ENCODE measurements at places on chromosomes 3 and 15. TPM values are rescaled to one million over a fixed set of nuclear protein-coding genes. Genes with fewer than 3 reads are reported as not detected.

- no peak for DNase-seq
Measured at GRCh38 chr15:60385620-60386552, 11.9 kb downstream of the ANXA2 start.

- no peak for DNase-seq
Measured at GRCh38 chr3:170117134-170117533, 64.4 kb downstream of the PHC3 start.

DNA sequence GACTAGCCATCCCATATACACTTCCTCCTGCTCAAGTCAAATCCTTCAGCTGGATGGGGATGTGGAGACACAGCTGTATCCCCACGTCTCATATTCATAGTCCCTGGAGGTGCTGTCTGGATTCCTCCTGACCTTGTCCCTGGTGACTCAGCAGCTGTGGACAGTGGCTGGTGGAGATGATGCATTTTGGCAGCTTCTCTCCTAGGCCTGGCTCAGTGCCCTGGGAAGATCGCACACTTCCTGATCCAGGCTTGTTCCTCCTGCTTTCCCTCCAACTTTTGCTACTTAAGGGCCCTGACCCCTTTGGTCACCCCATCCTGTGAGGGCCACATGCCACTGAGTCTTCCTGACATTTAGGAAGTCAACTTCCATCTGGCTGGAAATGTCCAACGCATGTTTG lies 44.4 kb downstream of the ADAMTSL3 start:
- no peak for DNase-seq

GRCh38 chr3:152019508-152019907 lies 146.1 kb downstream of the SUCNR1 start:
- DNase-seq, result no peak

DNA sequence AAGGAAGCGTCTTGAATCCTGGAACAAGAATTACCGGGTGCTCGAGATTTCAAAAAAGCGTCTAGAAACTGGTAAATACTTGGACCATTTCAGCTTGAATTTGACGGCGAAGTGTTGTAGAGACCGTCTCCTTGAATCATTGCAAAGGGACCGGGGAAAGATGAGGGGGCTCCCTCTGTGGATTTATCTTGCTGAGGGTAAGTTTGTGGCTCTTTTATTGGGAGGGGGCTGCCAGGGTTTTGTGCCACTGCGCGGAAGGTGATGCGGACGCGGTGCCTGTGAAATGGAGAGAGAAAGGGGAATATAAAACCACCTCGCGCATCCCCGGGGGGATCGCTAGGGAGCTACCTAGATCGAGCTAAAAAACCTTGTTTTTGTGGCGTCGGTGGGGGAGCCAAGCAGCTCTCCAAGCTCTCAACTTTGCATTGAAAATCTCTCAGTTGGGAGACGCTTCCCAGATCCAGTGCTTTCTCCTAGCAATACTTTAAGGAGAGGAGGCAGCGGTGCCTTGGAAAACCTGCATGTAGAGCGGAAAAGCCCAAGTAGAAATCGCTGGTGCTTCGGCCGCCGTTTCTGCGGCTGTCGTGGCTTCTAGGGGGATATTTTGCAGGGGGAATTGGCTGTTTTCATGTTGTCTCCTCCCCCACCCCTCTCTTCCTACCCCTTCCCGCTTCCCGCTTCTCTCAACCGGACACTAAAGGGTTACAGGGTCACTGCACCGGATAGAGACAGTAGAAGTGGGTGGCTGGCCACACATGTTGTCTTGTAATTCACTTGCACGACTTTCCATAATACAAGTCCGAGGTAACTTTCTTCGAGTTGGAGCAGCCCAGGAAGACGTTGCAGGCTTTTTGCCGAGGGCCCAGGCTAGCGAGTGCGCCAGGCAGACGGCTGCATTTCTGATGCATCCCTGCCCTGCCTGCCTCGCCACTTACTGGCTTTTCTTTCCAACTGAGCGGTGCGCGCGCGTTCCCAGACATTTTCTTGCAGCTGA lies 187.6 kb downstream of the NLGN1 start:
- DNase-seq, result no peak

Gene EPHB1
- polyA plus RNA-seq, result 5.9 TPM

DNA sequence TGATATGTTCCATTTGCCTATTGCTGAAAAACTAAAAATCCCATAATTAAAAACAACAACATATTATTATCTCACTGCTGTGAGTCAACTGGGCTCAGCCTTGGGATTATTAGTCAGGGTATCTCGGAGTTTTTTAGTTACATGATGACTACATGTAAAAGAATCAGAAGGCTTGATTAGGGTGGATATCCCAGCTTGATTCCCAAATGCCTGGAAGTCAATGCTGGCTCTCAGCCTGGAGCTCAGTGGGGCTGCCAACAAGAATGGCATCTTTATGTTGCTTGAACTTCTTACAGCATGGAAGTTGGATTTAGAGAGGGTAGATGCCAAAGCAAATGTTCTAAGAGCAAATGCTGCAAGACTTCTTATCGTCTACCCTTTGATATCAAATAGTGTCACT lies 278.5 kb downstream of the PLOD2 start:
- no peak for DNase-seq

Gene MESP2
- polyA plus RNA-seq, result 0.47 TPM

DNA sequence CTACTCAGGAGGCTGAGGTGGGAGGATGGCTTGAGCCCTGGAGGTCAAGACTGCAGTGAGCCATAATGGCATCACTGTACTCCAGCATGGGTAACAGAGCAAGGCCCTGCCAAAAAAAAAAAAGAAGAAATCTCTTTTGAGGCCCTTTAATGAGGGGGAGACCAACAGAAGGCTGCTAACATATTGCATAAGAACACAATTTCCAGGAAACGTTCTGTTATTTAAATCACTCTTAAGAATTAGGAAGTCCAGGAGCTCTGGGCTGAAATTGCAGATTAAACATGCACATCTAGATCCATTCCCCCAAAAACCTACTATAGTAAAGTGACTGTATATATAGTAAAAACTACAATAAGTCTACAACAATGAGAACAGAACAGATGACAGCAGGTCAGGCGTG lies 16.1 kb upstream of the BLM start:
- no peak for DNase-seq

DNA sequence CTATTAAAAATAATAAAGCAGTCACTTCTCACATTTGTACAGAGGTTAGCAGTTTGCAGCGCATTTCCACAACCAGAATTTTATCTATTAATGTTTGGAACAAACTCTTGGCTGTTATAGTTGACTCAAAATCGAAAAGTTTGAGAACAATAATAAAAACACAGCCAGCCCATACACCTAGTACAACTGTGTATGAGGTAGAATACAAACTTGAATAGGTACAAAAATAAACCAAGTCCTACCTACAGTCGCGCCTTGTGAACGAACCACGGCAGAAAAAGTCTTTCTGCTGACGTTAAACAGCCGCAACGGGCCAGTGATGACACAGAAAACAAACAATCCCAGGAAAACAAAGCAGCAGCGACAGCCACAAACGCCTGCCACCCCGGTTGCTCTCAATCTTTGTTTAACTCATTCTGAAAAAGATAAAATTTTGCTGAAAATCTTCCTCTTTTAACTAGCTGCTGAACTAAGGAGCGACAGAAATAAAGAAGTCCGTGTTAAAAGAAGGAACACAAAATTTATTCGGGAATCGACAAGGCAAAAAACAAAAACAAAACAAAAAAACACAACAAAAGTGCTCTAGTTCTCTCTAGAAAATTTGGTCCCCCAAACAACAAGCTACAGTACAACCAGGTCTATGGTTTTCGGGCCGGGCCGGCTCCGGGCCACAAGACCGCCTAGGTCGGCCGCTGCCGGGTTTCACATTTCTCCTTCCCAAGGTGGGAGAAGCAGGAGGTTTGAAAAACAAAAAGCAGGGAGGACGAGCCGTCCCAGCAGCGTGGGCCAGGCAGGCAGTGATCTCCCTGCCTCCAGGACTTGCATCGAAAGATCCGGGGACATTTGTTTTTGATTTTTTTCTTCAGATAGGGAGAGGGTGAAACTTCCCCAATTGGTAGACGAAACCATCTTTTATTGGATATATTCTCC lies 2.9 kb downstream of the FOXL2 start:
- DNase-seq, result no peak

DNA sequence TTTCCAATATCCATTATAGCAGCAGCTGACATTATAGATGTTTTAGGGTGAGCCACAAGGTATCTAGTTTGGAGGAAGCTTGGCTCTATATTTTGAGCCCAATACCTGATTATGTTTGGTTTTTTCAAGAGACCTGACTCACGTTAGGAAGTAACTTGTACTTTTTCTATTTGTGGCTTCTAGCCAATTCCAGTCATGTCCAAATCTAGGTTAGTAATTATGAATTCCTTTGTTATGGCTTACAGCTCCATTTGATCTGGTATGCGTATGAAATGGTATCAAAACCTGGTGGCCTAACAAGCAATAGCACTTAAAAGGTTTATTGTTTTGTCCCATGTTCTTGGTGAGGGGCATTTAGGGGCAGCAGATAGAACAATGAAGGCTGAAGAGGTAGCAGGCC lies 115.9 kb downstream of the TOP2B start:
- no peak for DNase-seq

- DNase-seq, result no peak
Measured at GRCh38 chr3:15217841-15218267, 11.8 kb downstream of the CAPN7 start.

- no peak for DNase-seq
Measured at GRCh38 chr3:11346416-11346815, 74.2 kb downstream of the ATG7 start.

Gene GNAT1
- polyA plus RNA-seq, result not detected

DNA sequence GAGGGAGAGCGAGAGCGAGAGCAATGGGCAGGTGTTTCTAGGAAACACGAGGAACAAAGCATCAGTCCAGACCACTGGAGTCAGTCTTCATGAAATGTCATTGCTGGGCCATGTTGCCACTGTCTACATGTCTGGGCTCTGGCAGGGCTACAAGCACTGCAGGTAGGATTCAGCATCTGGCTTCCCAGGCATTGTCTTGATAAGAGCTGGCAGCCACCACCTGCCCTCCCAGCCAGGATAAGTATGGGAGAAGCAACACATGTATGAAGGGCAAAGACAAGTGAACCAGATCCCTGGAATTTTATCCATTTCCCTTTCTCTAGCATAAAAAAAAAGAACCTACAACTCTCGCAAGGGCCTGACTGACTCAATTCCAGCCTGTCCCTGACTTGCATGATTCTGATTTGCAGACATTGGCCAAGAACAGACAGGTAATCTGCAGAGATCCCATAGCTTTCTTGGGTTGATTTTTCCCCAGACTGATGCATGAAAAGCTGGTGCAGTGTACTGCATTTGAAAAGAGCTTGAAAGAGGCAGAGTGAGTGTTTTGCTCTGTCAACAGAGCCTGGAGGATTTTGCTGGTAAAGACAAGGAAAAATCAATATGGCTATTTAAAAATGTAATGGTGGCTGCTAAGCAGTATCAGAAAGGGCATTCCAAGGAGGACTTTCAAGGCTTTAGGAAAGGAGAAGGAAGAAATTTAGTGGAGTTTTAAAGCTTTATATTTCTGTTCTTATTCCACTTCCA lies 157.2 kb upstream of the MYRIP start:
- no peak for DNase-seq

Gene CCDC13
- polyA plus RNA-seq, result 4.1 TPM

GRCh38 chr15:23467110-23467600 lies 20.1 kb upstream of the GOLGA6L2 start:
- DNase-seq, result no peak

GRCh38 chr3:83523470-83524073 lies 1435.2 kb upstream of the CADM2 start:
- peak; percentile 44 for DNase-seq

Gene ZPLD1
- 0.35 TPM for polyA plus RNA-seq

- DNase-seq, result no peak
Measured at GRCh38 chr15:89307791-89308190, 26.8 kb downstream of the POLG start.

DNA sequence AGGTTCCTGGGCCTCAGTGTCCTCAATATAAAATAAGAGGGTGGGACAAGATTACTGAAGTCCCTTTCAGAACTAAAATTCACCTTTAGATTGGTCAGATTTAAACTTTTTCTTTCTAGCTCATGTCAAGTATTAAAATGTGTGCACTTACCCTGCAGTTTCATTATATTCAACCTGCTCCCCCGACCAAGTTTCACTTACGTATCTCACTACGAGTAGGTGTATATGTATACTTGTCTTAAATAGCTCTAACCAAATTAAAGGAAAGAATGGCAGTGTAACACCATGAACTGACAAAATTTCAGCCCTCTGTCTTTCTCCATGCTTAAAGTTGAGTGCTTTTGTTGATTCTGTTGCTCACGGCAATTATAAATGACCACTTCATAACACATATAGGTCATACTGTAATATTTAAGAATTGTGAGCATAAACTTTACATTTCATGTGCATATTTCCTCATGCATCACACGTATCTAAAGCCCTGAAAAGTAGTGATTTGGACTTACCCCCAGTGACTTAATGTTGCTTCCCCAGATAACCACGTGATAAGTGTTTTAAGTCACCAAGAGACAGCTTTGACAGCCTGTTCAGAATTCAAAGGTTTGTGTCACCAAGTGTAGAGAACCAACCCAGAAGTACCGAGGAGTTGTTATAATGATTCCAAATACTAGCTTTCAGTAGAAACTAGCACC lies 70.0 kb downstream of the PGPEP1L start:
- no peak for DNase-seq

Gene GOLGA8H
- 0.62 TPM for polyA plus RNA-seq

Gene CD96
- 0.59 TPM for polyA plus RNA-seq

DNA sequence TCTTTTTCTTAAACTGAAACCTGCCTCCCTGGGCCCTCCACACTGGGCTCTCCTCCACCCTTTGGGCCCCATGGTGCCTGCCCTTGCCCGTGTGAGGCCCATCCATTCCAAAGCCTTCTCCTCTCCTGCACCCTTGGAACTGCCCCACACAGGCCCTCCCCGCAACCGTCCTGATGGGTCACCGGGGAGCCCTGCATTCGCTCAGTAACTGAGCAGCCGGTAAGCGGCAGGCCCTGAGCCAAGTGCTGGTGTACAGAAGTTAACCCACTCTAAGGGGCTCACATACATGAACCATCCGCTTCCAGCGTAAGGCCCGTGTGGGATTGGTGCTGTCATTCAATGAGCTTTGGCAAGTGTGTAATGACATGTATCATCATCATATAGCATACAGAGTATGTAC lies 5.4 kb upstream of the LRRC15 start:
- DNase-seq, result no peak

GRCh38 chr3:111684640-111685039 lies 89.5 kb upstream of the ZBED2 start:
- no peak for DNase-seq

GRCh38 chr15:75928680-75929608 lies 25.3 kb downstream of the FBXO22 start:
- peak; percentile 46 for DNase-seq

DNA sequence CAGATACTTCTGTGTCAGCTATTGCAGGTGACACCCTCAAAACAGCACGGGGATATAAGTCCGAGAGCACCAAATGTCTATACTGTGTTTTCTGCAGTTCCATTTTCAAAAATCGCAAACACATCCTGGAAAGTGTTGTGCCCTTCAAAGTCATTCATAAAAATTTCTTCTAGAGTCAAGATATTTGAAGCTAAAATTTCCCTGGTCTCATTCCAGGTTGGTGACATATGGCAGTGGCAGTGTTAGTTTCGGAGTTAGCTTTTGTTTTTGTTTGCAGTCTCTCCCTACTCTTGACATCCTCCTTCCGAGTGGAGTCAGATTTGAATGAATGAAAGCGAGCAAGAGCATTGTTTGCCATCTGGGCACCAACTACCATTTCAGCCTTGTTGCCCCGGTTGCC lies 3.2 kb upstream of the FSIP1 start:
- no peak for DNase-seq

- DNase-seq, result no peak
Measured at GRCh38 chr3:99901200-99901926, 83.7 kb downstream of the CMSS1 start.

All from left renal cortex interstitium (tissue), 4 donors.